ENCODE measurements at places on chromosomes 13 and 19.

GRCh38 chr13:98169331-98169730 lies 7.7 kb downstream of the RNF113B start:
- no peak for DNase-seq

DNA sequence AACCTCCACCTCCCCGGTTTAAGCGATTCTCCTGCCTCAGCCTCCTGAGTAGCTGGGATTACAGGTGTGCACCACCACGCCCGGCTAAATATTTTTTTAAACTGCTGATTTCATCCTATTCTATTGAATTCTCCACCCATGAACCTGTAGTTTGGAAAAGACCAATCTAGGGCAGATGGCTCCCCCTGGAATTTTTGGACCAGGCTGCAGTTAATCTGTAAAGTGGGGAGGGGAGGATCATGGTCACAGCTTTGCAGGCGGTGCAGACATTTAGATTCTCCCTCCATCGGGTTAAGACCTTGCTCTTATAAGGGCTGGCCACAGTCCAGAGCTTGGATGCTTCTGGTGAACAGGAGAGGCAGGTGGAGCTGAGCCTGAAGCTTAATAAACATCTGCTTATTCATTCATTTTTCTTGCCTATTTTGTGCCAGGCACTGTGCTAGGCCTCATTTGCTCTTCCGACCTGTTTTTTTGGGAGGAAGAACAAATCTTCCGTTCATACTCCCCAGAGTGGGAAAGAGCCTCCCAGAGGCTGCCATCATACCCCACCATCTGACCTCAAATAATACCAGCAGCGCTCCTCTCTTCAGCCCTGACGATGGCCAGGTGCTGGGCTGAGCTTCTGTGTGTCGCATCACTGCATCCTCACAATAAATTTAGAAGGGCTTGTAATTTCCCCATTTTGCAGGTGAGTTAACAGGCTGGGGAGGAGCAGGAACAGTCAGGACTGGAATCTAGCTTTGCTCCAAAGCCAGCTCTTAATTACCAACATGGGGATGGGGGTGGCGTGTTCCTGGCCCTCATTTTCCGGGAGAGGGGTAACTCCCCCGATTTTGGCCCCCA lies 902 bp upstream of the CCDC106 start:
- no peak for DNase-seq

DNA sequence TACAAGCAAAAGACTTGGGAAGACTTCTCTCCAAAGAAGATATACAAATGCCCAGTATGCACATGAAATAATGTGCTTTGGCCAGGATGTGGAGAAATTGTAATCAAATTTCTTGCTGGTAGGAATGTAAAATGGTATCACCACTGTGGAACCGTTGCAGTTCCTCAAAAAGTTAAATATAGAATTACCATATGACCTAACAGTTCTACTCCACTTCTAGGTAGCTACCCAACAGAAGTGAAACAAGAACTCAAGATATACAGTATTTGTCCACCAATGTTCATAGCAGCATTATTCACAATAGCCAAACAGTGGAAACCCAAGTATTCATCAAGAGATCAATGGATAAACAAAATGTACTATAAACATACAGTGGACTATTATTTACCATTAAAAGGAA lies 95.0 kb upstream of the KLF5 start:
- DNase-seq, result no peak

GRCh38 chr19:41264581-41265394 lies 616 bp downstream of the HNRNPUL1 start:
- no peak for DNase-seq

- DNase-seq, result no peak
Measured at GRCh38 chr13:96771486-96772367, 222.5 kb downstream of the OXGR1 start.

All from ecto neural progenitor cell (in vitro differentiated cells).